ENCODE measurements at places on chromosomes 5 and 9.

GRCh38 chr5:132477784-132478365, 12.7 kb downstream of the IRF1 start:
- DNase-seq = no peak

- DNase-seq = no peak
Measured at GRCh38 chr9:134522976-134523375, 118.6 kb upstream of the COL5A1 start.

DNA sequence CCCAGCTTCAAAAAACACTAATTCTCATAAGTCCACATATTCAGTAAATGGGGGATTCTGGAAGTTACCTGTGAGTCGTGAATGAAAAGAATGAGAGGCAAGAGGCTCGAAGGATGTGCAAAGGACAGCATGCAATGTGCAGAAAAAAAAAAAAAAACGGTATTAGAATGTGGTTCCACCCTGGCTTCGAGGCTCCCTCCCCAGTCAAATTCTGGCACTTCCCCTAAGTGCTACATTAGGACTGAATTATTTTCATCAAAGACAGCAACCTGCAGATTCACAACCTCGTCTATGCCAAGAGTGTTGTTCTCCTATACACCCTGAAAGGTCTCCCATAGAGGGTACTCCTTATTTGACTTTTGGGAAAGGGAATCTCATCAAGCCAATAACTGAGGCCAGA, 16.5 kb downstream of the CAPSL start:
- no peak for DNase-seq

- DNase-seq = no peak
Measured at GRCh38 chr9:6068983-6069382, 53.6 kb upstream of the RANBP6 start.

DNA sequence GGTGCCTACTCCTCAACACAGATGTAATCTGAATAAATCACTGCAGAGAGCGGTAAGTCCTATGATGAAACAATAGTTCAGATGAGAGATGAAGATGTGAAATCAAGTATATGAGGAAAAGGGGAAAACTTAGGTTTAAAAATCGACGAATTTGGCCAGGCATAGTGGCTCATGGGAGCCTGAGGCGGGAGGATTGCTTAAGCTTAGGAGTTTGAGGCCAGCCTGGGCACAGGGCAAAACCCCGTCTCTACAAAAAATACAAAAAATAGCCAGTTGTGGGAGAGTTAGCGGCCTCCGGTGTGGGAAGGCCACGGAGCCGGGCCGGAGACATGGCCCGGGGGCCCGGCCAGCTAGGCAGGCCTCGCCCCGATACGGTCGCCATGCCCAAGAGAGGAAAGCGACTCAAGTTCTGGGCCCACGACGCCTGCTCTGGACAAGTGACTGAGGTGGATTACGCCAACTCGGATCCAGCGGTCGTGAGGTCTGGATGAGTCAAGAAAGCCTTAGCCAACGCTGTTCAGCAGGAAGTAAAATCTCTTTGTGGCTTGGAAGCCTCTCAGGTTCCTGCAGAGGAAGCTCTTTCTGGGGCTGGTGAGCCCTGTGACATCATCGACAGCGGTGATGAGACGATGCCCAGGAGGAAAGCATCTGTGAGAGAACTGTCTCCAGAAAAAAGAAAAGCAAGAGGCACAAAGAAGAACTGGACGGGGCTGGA, 62.8 kb upstream of the SUB1 start:
- DNase-seq = no peak
